ENCODE measurements at places on chromosomes 7 and 10.

DNA sequence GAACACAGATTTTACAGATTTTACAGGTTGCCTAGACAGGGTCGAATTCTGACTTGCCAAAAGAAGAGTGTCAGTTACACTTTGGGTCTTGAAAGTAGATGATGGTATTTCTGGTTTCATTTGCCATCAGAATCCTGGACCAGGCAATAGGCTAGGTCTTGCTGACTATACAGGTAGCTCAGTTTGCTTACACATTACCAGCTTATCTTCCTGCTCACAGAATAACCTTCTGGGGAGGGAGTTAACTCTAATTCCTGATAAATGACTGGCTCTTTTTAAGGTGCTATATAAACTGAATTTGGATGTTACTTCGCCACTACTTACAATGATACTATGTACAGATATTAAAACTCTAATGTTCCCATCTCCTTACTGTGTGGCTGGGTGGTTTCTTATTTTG lies 39.8 kb downstream of the GBF1 start:
- DNase-seq: no peak

GRCh38 chr10:108696792-108697477 lies 1226.4 kb downstream of the XPNPEP1 start:
- DNase-seq: no peak

GRCh38 chr7:77912293-77912692 lies 113.7 kb downstream of the PHTF2 start:
- DNase-seq: no peak

DNA sequence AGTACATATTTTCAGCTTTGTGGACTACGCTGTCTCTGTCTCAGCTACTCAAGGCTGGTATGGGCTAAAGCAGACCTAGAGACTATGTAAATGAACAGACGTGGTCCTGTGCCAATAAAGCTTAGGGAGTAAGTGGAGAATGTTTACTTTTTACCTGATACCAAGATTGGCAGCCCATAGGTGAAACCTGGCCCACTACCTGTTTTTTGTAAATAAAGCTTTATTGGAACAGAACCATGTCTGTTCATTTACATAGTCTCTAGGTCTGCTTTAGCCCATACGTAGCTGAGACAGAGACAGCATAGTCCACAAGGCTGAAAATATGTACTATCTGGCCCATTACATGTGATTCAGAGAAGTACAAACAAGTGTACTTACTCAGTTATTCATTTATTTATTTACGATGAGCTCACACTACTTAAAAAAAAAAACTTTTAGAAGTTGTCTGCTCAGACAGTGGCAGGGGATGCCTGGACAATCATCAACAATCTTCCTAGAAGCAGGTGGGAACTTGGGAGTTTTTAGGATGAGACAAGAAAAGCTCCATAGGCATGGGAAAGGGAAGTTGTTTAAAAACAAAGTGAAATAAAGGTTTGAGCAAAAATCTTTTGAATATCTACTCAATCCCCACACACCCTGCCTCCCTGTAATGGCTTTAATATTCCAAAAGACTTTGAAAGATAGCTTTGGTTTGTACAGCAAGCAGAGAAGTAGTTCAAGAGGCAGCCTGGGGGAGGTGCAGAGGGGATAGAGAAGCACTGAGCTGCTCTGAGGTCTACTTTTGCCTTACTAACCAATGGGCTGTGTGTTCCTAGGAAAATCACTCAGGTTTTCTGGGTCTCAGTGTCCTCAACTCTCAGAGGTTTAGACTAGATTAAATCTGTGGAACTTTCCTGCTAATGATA lies 114.4 kb upstream of the AFAP1L2 start:
- no peak for DNase-seq

GRCh38 chr7:42483886-42484285 lies 246.9 kb upstream of the GLI3 start:
- DNase-seq: no peak

DNA sequence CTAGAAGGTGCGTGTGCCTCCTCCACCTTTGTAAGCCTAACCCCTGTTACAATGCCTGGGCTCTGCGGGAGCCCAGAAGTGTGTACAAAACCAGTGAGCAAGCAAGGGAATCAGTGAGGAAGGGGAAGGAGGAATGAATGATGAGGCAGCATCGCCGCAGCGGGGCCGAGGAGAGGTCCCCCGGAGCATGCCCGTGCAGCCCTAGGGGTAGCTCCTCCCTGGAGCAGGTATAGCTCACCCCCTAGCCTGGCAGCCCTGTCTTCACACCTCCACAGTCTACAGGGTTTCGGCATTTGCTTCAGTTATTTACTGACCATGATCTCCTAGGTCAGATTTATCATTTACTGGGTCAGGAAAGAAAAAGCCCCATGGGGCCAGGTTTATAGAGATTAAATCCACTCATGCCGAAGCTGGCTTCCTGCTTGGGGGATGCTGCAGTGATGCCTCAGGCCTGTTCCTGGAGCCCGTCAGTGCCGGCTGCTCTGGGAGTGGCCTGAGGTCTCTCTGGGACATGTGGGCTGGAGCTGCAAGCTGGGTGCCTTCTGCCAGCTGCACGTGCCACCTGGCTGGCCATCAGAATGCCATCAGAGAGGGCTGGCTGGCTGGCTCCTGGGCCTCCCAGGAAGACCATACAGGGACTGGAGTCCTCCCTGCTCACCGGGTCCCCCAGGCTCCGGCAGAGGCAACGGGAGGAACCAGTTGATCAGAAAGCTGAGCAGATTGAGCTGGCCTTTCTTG lies 138.9 kb downstream of the GRK5 start:
- DNase-seq: no peak

DNA sequence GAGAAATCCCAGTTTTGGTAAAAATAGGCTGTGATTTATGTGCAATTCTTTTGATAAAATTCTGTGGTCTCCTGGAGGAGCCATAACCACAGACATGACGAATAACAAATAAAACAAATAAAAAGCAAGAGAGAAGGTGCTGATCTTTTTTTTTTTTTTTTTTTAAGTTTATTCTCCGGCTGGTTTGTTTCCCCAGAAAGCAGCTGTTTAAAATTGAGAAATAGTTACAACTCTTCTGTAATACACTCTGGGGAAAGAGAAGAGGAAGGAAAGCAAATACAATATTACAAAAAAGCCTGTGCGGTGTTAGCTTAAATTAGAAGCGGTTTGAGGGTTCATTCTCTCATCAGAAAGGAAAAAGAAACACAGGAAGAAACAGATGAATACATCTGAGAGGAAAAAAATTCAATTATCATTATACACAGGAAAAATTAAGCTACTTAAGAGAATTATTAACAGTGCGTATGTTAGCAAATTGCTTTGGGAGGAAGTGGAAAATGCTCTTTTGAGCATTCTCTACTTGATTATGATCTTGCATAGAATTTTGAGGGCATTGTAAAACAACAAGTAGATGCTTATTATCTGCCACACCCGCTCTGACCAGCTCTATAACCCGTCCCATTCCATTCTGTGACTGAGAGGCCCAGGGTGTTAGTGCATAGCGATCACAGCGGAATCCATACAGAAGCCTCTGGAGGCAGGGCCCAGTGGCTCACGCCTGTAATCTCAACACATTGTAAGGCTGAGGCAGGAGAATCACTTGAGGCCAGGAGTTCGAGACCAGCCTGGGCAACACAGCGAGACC lies 40.6 kb upstream of the WAC start:
- DNase-seq: no peak

DNA sequence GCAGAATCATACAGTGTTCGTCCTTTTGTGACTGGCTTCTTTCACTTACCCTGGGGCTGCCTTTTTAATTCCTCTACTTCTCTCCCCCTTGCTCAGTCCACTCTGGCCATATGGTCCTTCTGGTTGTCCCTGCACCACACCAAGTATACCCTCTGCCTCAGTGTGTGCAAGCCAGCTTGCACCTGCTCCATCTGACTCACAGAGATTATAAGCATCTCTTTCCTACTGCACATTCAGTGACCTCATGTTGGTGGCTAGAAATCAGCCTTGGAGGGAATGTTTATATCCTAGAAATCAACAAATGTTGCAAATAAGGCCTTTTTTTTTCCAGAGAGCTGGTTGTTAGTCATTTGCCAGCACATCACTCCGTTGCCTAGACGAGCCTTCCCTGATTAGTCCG lies 67.5 kb upstream of the C10orf90 start:
- no peak for DNase-seq

- no peak for DNase-seq
Measured at GRCh38 chr7:90611115-90611514, 15.0 kb downstream of the CDK14 start.

DNA sequence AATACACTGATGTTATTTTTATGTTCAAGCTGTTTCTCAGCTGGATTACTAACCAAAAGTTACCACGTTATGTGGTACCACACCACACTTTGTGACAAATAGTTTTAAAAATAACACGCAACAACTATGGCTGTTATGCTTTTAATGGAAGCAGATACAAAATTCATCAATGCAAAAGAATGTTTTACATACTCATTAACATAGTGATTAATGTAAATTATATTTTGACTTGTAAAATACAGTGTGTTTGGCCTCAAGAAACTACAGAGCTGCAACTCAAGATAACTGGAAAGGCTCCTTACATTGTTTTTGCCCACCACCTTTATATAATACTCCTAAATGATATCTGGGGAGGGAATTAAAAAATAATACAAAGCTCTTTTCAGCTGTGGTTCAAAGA lies 25.5 kb downstream of the NCOA4 start:
- DNase-seq: no peak

GRCh38 chr10:101875068-101875688 lies 31.6 kb upstream of the KCNIP2 start:
- no peak for DNase-seq

GRCh38 chr7:80722616-80723195 lies 84.3 kb downstream of the CD36 start:
- no peak for DNase-seq

DNA sequence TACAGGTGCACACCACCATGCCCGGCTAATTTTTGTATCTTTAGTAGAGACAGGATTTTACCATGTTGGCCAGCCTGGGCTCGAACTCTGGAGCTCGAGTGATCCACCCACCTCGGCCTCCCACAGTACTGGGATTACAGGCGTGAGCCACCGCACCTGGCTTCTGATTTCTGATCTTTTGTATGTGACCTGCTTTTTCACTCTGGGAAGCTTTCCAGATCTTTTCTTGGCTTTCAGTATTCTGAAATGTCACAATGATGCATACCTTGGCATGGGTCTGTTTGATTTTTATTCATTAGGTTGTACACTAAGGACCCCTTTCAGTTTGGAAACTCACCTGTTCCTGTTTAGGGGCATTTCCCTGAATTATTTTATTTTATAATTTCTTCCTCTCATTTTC lies 41.6 kb downstream of the PROSER2 start:
- DNase-seq: no peak

- no peak for DNase-seq
Measured at GRCh38 chr7:158244873-158245723, 342.5 kb downstream of the PTPRN2 start.

- no peak for DNase-seq
Measured at GRCh38 chr10:62336404-62336803, 37.8 kb upstream of the ZNF365 start.

GRCh38 chr10:21522631-21523406 lies 2.7 kb downstream of the SKIDA1 start:
- no peak for DNase-seq

DNA sequence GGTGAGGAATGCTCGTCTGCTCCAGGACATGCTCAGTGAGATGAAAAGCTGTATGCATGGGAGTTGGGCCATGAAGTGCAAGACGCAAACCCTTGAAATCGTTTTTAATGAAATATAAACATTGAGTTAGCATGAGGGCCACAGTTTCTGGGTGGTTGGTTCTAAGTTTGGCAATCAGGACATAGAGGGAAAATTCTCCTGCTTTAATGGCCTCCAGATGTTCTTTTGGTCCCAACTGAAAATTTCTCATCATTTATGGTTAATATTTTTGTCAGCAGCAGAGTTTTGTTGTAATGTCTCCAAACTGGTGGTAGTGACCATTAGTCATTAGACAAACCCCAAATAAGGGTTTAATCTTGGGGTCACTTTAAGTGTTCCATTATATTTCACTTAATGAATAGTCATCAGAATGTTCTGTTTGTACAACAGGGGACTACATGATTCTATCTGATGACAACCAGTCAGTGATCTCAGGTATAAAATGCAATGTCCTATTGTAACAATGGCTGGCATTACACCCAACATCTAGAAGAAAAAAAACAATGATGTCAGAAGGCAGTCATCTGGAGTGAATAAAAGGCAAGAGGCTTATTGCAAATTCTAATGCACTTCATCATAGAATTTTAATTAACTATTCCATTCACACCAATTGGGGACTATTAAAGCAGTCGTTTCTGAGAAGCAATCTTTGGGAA lies 197.4 kb downstream of the JCAD start:
- no peak for DNase-seq
